ENCODE measurements at places on chromosomes 16 and 17. TPM values are rescaled to one million over a fixed set of nuclear protein-coding genes. Genes with fewer than 3 reads are reported as not detected.
A peak's percentile ranks its signal among the peaks of the same experiment; 100 is the strongest.

DNA sequence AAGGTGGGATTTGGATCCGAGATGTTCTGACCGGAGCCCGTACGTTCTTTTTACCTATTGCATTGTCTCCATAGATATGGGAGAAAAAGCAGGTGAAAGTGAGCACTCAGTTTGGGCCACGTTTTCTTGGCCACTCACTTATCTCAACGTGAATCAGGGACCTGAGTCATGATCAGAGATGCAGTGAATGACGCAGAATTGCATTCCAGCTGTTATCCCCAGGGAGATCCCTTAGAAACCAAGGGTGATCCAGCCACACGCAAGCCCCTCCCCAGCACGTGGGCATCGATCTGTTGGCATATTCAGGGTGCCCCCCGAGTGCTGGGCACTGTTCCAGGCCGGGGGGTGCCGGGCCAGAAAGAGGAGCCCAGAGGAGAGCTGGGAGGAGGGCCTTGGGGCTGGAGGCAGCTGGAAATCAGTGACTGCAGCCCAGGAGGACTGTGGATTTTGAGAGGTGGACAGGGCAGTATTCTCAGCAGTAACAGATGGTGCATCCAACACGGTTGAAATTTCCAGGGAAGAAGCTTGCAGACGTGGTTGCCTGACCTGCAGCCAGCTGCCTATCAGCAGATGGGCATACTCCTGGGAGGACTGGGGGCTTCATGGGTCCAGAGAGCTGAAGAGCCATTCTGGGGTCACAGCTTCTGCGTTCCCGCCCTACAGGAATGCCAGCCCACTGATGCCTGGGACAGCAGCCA lies 87.2 kb upstream of the CACNG5 start:
- DNase-seq = peak; percentile 63

DNA sequence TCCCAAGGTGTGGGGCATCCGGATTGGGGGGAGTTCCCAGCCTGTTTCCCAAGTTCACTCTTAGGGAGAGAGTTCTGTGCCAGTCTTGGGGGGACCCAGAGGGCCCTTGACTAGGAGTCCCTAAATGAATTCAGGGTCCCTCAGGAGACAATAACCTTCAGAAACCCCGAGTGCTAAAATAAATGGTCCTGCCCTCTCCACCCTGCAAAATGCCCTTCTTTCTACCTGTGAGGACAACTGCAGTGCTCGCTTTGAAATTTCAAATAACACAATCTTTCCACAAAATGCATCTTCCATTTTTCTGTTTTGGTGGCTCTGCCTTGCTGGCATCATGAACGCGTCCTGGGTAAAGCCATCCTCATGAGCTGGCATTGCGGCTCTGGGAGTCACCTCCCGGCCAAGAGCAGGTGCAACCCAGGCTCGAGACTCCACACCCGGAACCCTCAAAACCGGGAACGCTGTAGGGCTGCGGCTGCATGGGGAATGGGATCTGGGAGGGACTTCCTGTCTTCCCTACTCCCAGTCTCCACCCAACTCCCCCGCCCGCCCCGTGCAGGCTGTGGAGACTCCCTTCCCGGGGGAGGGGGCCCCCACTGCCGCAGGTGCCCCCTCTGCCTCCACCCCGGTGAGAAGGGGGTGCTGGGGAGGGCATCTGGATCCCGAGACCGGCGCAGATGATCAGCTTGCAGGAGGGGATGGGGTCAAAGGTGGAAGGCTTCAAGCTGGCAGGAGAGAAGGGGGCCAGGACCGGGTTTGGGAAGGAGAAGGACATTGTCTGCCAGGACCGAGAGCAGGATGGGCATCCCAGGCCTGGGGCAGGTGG lies at the start of gene ZNF205:
Gene ZNF205, plus strand, starts transcription at position 529 of the 823 bp plus-strand sequence. CDS start 845 bp downstream, outside the sequence.
- peak; percentile 79 for DNase-seq

The USP32 gene
- total RNA-seq = 62.9 TPM

DNA sequence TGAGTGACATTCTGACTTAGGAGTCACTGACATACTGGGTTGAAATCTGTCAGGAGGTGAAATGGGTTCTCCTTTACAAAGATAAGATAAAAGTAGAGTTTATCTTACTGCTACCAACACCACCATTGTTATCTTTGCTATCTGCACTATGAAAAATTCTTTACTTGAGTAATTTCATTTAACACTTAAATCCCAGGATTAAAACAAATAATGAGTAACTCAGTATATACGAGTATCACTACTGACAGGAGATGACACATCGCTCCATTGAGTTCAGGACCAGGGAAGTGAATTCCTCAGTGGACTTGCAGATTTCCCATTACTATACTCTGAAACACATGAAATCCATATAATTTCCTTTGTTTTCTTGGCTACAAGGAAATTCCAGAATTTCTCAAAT lies 242.1 kb upstream of the NLRP1 start:
- no peak for DNase-seq

- DNase-seq = no peak
Measured at GRCh38 chr17:19317359-19318095, 45.0 kb downstream of the B9D1 start.

GRCh38 chr16:61564716-61565115 lies 471.5 kb downstream of the CDH8 start:
- no peak for DNase-seq

DNA sequence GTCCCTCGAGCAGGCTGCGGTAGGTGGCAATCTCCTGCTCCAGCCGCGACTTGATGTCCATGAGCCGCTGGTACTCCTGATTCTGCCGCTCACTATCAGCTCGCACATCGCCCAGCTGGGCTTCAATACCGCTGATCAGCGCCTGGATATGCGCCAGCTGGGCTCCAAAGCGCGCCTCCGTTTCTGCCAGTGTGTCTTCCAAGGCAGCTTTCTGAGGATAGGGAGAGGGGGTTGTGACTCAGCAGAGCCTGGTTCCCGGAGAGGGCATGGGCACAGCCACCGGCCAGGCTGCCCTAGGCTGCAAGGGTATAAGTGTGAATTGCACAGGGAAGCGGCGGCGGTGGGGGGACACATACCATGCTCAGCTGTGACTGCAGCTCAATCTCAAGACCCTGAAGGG lies 4.3 kb downstream of the KRT19 start:
- peak; percentile 72 for DNase-seq

DNA sequence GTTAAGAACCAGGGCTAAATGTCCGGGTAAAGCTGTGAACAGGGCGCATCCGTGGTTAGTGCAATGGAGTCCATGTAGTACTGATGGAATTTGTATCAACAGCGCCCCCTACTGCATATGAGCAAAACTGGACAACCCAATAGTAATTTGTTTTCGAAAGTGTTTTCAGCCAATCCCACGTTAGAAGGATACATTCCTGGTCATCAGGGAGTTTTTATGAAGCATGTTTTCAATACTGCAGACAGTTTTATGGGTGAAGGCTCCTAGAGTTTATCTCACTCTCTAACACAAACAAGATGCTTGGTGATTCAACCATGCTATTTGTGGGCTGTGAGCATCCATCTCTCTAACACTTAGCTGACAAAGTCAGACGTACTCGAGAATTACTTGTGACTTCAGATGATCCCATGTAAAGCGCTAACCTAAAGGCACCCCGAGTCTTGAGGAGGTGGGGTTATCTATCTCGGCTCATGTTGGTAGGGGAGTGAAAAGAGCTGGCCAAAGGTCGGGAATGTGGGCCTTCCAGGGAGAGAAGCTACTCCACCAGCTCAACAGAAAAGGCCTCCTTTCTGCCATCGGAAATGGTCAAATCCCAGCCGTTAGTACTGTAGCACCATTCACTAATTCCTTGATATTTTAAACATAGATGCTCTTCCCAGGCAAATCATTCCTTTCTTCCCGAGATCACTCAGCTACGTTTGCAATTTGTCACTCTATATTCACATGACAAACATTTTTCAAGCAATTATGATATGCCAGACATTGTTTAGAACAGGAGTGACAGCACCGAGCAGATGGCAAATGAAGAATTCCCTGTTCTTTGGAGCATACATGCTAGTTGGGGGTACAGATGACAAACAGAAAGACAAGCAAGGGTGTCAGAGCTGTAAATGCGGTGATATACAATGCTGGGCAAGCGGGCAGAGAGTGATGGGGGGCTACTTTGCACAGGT lies 46.9 kb upstream of the HNF1B start:
- DNase-seq = peak; percentile 31

GRCh38 chr16:57025941-57026777 lies 36.8 kb downstream of the NLRC5 start:
- DNase-seq = no peak

GRCh38 chr17:75845058-75845711 lies 981 bp upstream of the UNC13D start:
- peak; percentile 77 for DNase-seq

The GAS2L2 gene
- 0.23 TPM for total RNA-seq

- peak; percentile 39 for DNase-seq
Measured at GRCh38 chr17:48261297-48261880, 153.8 kb downstream of the SNX11 start.

- DNase-seq = peak; percentile 30
Measured at GRCh38 chr16:79599837-79600637, 500 bp downstream of the MAF start.

DNA sequence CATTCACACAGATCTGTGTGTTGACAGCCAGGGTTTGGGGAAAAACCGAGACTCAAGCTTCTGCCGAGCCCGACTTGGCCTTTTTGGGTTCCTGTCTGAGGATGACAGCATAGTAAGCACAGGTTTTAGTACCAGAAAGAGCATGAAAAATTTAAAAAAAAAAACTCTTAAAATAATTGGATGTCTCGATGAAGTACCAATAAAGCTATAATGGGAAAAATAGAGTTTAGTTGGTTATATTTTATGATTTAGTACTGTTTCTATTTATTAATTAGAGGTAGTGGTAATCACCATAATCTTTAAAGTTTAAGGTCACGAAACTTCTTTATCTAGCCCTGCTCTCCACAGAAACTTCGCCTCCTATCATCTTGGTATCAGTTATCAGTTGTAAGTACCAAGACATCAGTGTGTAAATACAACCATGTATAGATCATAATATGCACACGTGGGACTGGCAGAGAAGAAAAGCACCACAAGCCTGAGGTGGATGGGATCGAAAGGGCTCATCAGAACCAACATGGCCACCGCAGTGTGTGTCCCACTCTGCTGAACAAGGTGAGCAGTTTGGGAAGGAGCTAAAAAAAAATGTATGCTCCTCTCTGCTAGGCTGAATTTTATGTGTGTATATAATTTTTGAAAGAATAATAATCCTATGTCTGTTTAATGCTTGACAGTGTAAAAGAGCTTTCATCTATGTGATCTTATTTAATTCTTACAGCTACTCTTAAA lies 14.4 kb upstream of the EEF2K start:
- no peak for DNase-seq

The TSPAN10 gene
- 2.1 TPM for total RNA-seq

GRCh38 chr17:45129940-45130680 lies 2.2 kb downstream of the PLCD3 start:
- no peak for DNase-seq

All from MCF 10A (cell line).